ENCODE measurements at places on chromosomes 16 and 17.
A peak's percentile ranks its signal among the peaks of the same experiment; 100 is the strongest.

- no peak for DNase-seq
These were observed 88.6 kb downstream of the BRIP1 start for GRCh38 chr17:61774724-61775123.

DNA sequence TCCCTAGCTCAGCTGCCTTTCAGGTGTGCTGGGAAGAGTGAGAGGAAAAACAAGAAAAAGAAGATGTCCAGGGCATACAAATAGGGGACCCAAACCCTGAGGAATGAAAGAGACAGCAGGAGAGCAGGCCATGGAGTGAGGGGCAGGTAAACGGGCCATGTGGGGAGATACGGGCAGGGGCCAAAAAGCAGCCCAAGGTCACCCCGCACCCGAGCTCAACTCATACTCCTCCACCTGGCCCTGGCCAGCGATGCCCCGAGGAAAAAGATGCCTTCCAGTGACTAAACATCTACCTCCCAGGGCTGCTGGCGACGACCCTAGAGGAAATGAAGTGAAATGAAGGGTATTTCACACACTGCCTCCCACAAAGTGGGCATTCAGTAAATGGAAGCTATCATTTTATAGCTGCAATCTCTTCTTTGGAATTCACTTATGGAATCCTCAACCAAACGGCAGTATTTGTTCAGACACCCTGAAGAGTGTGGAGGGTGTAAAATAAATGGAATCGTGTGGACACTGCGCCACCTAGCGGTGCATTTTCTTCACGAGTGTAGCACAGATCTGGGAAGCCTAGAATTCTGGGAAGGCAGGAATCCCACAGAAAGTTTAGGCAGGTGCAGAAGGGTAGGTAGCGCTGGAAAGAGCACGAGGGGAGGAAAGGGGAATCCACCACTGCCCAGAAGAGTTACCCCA is 14.9 kb downstream of the ELAC2 start:
- DNase-seq: peak; percentile 17

- no peak for DNase-seq
These were observed 11.8 kb downstream of the PDZD9 start for GRCh38 chr16:21989133-21989532.

DNA sequence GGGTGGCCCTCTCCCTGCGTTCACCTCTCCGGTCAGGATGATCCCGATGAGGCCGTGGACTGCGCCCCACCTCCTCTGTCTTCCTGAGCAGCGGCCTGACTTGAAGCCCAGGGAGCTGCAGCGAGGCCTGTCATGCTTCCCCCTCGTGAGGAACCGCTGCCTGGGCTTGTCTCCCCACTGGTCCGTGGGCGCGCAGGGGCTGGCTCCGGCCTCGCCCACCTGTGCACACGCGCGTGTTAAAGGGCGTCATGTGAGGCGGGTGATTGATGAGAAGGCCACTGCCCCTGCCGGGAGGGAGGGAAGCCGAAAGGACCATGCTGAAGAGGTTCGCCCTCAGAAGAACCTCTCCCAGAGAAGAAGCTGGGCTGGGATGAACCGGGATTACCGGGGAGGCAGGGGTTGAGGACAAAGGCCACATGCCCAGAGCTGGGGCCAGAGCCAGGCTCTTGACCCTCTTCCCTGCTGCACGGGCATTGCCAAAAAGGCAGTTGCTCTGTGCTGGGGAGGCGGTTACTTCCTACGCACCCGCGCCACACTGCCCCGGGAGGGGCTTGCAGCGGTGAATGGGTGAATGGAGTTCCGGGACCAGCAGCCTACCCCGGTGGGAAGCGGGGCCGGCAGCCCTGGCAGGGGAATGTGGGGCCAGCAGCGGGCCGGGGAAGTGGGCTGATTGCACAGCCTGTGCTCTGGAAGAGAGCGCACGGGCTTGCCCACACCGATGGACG is 85.9 kb upstream of the GSE1 start:
- DNase-seq: no peak

GRCh38 chr16:53309457-53309856 is 124.8 kb upstream of the RBL2 start:
- DNase-seq: no peak

GRCh38 chr16:85491058-85491771 is 121.9 kb upstream of the GSE1 start:
- no peak for DNase-seq

DNA sequence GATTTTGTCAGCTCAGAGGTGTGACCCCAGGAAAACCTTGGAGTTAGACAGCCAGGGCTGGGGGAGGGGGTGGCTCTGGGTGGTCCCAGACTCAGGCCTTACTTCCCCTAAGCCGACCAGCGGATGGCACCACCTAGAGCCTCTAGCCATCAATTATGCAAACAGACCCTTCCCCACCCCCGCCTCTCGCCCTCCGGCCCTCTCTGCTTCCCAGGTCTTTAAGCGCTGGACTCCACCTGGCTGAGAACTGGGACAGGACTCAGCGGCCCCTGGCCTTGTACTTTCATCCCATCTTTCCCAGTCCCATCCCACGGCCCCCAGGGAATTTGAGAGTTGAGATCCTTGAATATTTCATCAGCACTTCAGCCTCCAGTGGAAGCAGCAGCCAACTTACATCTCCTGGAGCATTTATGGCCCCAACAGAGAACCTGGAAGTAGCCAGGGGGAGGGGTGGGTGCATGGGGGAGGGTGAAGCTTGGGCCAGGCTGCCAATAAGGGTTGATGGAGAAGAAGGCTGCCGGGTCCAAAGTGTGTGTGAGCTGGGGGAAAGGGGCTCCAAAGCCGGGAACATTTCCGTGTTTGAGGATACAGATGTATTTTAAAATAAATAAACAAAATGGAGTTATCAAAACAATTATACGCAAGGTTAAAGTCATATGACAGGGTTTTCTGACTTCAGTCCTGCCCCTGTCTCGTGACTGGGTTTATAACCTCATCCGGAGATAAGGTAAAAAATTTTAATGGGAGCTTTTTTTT is 7.5 kb upstream of the JUP start:
- no peak for DNase-seq

DNA sequence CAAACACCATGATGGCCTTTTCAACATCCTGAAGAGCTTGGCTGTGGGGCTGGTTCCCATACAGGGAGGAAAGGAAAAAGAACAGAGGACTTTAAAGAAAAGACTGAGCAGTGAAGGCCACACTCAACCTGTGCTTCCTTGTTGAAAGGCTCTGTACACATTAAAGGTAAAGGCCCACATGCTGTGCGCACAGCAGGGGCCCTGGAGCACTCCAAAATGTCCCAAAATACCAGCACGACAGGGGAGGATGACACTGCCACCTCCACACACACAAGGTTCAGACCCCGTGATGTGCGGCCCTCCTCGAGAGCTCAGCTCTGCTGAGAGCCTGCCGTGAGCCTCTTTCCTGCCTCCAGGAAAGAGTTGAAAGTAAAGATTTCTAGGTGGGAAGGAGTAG is 36.5 kb downstream of the FANCA start:
- DNase-seq: no peak

DNA sequence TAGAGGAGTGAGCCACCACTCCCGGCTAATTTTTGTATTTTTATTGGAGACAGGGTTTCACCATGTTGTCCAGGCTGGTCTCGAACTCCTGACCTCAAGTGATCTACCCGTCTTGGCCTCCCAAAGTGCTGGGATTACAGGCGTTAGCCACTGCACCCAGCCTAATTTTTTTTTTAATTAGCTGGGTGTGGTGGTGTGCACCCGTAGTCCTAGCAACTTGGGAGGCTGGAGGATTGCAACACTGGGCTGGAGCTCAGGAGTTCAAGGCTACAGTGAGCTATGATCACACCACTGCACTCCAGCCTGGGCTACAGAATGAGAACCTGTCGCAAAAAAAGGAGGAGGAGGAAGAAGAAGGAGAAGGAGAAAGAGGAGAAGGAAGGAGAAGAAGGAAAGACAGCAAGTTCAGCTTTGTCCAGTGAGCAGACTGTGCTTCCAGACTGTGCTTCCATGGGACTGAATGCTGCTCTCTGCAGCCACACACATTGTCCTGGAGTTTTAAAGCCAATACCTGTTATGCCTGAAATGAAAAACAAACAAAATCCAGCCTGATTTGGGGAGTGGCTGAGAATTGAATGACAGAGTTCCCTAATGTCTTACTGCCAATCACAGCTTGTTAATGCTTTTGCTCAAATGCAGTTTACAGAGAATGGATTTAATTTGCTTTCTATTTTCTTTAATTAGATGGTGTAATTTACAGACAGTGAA is 2.8 kb upstream of the TNFRSF13B start:
- DNase-seq: no peak

DNA sequence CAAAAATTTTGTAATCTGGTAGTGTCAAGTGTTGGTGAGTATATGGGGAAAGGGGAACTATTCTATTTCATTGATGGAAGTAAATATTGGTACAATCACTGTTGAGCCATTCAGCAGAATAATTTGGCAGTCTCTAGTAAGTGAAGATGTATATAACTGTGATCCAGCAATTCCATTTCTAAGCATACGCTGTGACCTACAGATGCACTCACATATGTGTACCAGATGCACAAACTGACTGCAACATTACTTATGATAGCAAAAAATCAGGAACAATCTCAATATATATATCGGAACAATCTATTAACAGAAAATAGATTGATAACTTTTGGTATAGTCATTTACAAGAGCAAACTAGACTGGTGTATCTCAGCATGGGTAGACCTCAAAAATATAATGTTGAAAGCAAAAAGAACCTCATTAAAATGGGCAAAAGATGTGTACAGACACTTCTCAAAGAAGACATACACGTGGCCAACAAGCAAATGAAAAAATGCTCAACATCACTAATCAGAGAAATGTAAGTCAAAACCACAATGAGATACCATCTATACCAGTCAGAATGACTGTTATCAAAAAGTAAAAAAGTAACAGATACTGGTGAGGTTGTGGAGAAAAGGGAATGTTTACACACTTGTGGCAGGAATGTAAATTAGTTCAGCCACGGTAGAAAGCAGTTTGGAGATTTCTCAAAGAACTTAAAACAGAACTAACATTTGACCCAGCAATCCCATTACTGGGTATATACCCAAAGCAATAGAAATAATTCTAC is 20.7 kb downstream of the ADAP2 start:
- DNase-seq: no peak

GRCh38 chr17:69406941-69407340 is 7.6 kb upstream of the MAP2K6 start:
- DNase-seq: no peak

DNA sequence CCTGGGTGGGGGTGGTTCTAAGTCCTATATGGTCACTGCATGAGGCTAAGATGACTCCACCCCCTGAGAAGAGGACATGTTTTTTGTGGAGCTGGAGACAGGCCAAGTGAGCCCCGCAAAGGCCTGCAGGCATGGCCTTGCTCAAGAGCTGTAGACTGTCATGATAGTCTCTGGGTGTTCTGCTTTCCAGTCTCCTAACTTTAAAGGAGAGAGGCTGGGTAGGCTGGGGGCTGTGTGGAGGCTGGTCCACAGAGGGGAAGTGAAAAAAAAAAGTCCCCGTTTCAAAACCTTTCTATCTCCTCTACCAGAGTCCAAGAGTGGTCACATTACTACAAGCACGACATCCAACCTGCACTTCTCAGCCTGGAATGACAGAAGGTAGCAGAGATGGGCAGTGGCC is 27.1 kb downstream of the CDRT4 start:
- no peak for DNase-seq

DNA sequence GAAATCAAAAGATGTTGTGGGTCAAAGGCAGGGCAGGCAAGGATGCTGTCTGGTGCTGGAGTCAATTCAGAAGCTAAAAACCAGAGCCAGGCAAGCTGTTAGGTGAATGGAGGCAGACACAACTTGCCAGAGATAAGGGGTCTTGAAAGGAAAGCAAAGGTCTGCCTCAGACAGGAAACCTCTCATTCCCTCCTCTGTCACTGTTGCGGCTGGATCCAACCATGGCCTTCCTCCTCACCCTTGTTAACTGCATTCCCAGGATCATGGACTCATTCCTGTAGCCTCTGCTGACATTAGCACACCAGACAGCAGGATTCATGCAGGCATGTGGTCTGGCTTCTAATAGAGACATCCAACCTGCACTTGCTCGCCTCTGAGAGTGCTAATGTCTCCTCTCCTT is 186.7 kb upstream of the HS3ST3A1 start:
- DNase-seq: no peak

GRCh38 chr16:23771642-23772041 is 16.8 kb downstream of the CHP2 start:
- no peak for DNase-seq

DNA sequence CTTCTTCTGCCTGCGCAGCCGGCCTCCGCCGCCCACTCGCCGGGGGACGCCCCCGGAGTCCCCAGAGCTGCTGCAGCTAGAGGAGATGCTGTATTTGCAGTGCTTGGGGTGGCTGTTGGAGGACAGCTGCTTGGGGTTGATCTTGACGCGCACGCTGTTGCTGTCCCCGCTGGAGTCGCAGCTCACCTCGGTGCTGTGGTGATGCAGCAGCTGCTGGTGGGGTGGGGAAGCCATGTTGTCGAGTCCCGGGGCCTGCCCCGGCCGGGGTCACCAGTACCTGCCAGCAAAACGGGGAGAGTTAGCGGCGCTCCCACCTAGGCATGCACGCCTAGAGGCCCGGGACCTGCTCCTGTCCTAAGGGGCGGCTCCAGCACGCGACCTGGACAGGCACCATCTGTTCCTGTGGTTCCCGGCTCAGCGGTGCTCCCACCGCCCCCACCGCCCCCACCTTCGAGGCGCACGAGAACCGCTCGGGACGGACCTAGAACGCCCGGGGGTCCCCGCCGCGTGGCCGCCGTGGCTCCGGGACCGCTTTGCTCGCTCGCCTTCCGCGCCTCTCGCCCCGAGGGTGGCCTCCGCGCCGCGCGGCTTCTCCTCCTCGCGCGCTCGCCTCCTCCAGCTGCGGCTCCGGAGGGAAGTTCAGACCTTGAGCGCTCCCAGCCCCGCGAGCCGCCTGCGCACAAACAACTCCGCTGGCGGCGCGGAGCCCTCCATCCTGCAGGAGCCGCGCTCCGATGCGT is 863 bp downstream of the ADCY9 start:
- DNase-seq: peak; percentile 38

DNA sequence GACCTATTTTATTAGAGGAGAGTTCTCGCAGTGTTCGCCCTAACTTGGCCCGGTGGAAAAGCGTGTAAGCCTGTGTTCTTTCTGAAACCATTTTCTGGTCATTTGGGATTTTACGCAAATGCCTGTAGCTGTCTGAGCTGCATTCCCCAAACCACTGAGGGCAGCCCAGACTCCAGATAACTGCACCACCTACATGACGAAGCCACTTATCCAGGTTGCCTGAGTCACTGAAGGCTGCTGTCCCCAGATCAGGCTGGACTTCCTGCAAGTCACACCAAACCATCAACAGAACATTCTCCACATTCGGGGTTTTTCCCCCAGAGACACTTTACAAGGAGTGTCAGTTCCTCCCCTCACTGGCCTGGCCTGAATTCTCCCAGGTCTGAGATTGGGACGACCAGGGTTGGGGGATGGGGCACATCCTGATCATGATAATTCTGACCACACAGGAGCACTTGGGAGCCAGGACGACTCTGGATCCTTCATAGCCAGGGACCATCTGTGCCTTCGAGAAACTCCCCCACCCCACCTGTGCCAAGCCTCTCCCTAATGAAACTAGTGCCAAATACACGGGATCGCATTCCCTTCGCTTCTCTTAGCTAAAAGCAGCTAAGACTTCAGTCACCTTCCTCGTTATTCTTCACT is 2.3 kb downstream of the RPRML start:
- no peak for DNase-seq

DNA sequence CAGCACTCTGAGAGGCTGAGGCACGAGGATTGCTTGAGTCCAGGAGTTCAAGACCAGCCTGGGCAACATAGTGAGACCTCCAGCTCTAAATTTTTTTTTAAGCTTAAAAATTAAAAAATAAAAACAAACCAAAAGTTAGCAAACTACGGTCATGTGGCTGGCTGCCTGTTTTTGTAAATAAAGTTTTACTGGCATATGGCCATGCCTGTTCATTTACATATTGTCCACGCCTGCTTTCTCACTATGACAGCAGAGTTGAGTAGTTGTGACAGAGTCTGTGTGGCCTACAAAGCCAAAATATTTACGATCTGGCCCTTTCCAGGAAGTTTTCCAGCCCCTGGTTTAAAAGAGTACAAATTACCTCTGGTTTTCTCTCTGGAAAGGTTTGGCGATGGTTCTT is 3.3 kb downstream of the SLX4 start:
- DNase-seq: no peak

All from central memory CD4-positive, alpha-beta T cell (primary cell).